ENCODE measurements at places on chromosomes 12 and 14.

GRCh38 chr12:102496591-102496990 lies 16.2 kb upstream of the IGF1 start:
- DNase-seq: no peak

DNA sequence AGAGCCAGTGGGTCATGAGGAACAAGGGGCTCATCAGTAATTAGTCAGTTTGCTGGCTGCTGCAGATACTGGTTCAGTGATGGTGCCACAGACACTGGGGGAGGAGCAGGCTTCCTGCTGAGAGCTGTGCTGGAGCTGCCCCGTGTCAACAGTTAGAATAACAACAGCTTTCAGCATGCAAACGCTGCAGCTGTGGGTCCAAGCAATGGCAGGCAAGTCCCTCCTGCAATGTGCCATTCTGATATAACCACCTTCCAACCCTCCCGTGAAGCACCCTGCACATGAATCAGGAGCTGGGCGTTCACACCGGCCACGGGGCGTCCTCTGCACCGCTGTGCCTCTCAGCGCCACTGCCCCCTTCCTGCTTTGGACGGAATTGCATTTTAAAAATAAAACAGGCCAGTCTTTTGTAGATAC lies 258.4 kb upstream of the SFSWAP start:
- DNase-seq: no peak

DNA sequence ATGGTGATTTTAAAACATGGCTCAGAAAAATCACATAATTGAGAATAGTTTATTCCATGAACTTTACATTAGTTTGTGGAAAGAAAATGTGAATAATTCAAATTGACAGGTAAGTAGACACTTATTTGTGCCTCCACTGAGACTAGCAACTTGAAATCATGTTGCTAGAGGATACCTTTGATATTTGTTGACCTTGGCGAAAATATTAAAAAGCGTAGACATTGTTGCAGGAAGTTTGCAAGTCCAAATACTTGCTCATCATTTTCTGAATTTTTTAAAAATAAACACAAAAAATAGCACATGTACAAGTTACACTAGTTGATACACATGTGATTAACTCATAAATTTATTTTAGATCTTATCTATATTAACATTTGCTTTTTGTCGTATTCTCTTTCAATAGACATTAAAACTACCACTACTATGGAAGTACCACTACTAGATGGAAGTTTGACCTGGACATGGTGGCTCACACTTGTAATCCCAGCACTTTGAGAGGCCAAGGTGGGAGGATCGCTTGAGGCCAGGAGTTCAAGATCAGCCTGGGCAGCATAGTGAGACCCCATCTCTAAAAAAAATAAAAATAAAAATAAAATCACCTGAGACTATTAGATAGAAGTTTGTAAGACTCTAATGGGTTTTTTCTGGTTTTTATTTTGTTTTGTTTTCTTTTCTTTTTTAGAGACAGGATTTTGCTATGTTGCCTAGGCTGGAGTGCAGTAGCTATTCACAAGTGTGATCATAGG lies 24.3 kb downstream of the VEZT start:
- no peak for DNase-seq

DNA sequence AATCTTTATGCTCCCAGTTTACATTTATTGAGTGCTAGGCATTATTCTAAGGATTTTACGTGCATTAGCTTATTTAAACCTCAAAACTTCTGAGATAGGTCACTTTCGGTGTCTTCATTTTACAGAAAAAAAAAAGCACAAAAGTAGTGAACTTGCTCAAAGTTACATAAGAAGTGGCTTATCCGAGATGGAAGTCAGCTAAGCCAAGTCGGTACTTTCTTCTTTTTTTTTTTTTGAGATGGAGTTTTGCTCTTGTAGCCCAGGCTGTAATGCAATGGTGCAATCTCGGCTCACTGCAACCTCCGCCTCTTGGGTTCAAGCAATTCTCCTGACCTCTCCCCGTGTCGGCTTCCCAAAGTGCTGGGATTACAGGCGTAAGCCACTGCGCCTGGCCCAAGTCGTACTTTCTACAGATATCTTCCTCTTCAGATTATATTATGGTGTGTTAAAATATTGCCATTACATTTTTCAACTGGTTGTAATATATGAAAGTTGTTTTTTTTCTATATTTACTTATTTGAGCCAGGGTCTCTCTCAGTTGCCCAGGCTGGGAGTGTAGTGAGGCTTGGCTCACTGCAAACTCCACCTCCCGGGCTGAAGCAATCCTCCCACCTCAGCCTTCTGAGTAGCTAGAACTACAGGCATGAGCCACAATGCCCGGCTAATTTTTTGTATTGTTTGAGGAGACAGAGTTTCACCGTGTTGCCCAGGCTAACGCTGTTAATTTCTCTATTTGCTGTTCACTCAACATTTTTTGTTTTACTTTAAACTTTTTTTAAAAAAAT lies 8.9 kb downstream of the DPPA3 start:
- DNase-seq: no peak

DNA sequence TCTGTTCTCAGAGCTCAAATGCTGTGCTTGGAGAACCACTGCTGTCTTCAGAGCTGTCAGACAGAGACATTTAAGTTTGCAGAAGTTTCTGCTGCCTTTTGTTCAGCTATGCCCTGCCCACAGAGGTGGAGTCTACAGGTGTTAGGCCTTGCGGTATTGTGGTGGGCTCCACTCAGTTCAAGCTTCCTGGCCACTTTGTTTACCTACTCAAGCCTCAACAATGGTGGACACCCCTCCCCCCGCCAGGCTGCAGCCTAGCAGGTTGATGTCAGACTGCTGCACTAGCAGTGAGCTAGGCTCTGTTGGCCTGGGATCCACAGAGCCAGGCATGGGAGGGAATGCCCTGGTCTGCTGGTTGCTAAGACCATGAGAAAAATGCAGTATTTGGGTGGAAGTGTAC lies 323.8 kb downstream of the BCAT1 start:
- no peak for DNase-seq

DNA sequence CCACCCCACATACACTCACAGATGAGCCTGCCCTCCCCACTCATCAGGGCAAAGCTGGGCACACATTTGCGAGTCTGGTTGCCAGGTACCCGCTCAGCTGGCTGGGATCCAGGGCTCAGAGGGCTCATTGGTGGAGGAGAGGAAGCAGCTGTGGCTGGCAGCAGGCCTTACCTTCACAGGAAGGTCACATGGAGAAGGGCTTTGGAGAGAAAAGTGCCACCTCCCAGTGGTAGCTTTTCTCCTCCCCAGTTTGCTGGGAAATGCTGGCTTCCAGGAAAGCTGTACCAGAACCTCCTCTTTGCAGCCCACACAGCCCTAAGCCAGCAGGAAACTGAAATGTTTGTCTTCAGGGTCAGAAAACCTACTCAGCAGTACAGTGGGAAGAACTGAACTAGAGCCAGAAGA lies 55.6 kb downstream of the LGMN start:
- no peak for DNase-seq

- DNase-seq: peak; percentile 14
Observed at GRCh38 chr12:68037616-68038255, 48.5 kb downstream of the IFNG-AS1 start.

DNA sequence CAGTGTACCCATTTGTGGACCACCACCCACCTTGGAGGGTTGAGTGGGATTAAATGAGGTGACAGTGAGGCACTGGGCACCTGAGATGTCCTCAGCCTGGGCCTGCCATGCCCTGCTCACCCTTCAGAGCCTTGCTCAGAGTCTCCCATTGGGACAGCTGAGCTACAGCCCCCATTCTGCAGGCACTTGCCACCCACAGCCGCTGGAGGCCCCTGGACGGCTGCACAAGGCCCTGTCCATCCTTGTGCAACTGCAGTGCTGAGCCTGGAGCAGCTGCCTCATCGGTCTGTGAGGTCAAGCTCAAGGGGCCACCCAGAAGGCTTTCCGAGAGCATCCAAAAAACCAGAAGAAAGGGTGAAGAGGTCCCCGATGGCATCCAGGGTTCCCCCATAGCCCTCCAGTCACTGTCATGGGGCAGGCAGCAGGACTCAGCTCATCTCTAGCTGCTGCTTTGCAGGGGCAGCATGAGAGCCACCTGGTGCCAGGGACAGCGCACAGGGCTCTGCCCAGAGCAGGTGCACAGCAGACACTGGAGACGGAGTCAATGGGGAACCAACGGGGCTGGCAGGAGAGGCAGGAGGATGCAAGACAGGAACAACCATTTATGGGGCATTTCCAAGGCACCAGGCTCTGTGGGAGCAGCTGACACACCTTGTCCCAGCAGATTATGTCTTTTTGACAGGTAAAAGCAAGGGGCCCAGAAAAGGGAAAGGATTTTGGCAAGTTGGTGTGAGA lies 84.6 kb downstream of the ARL6IP4 start:
- no peak for DNase-seq

DNA sequence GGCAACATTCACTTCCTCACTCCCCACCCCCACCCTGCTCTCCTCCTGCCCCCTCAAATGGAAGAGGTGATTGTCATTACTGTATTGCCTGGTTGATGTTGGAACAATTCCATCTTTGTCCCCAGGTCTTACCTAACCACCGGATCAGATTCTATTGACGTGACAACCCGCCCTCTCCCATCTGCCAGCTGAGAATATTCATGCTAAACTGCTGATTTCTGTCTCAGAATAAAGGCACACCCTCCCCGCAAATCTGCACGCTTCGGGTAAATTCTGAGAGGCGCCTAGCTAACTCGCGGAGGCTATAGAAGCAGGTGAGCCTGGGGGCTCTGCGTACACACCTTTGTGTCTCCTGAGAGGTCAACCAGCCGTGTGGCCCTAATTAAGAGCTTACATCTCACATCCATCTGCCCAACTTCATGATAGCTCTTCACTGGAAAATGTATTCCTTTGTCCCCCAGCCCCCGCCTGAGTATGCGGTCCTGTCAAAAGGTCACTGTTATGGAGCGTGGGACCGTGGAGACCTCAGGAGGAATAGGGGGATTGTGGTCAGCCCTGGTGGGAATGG lies 1054.3 kb downstream of the VRK1 start:
- peak; percentile 49 for DNase-seq

DNA sequence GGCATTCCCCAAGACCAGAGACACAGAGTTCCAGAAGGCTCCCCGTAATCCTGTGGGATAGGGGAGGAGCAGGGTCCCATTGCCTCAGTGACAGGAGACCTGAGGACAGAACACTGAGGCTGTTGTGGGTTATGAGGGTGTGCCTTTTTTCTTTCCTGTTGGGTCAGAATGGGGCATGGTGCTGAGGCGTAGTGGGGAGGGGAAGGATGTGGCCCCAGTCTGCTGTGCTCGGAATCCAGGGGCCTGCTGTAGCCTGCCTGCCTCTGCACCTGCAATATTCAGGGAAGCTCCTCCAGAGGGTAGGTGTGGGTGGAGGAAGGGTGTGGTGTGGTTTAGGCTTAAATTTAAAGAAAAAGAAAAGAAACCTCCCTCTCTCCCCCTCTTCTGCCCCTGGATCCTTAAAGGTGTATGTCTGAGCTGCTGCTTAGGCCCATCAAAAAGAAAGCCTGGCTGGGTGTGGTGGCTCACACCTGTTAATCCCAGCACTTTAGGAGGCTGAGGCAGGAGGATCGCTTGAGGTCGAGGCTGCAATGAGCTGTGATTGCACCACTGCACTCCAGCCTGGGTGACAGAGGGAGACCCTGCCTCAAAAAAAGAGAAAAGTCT lies 18.7 kb downstream of the PLEKHG3 start:
- no peak for DNase-seq

DNA sequence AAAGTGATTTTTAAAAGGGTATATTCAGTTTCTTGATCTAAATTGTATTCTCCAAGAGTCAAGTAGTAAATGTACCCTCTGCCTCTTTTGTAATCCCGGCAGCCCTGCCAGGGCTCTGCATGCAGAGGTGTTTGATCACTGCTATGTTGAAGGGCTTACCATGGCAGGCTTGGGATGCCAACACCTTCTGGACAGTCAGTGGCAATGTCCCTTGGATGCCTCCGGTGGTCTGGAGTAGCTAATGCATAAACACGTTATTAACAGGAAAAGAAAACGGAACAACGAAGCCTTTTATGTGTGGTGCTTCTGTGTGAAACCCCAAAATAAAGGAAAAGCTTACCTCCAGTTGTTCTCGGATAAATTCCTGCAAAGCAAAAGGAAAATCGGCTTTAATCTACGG lies 19.9 kb downstream of the EIF2B2 start:
- no peak for DNase-seq

GRCh38 chr14:56273951-56274350 lies 155.7 kb downstream of the PELI2 start:
- no peak for DNase-seq

DNA sequence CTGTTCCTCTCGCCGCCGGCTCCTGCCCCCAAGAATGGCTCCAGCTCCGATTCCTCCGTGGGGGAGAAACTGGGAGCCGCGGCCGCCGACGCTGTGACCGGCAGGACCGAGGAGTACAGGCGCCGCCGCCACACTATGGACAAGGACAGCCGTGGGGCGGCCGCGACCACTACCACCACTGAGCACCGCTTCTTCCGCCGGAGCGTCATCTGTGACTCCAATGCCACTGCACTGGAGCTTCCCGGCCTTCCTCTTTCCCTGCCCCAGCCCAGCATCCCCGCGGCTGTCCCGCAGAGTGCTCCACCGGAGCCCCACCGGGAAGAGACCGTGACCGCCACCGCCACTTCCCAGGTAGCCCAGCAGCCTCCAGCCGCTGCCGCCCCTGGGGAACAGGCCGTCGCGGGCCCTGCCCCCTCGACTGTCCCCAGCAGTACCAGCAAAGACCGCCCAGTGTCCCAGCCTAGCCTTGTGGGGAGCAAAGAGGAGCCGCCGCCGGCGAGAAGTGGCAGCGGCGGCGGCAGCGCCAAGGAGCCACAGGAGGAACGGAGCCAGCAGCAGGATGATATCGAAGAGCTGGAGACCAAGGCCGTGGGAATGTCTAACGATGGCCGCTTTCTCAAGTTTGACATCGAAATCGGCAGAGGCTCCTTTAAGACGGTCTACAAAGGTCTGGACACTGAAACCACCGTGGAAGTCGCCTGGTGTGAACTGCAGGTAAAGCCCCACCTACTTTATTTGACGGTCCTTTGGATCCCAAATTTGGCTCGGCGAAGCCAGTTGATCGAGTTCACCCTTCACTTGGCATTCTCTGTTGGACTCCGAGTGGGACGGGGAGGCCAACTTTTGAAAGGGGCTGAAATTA lies 1.5 kb downstream of the WNK1 start:
- DNase-seq: peak; percentile 18

DNA sequence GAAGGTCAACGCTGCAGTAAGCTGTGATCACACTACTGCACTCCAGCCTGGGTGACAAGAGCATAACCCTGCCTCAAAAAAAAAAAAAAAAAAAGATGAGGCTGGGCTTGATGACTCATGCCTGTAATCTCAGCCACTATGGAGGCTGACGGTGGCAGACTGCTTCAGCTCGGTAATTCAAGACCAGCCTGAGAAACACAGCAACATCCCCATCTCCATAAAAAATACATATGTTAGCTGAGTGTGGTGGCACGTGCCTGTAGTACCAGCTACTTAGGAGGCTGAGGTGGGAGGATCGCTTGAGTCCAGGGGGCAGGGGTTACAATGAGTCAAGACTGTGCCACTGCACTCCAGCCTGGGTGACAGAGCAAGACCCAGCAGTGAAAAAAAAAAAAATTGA lies 50.4 kb downstream of the GXYLT1 start:
- DNase-seq: no peak

- no peak for DNase-seq
Observed at GRCh38 chr12:6584293-6584692, 16.2 kb upstream of the NOP2 start.

Data from putamen (tissue), 1 donor.